NCI-H1092 treated with DMSO at 0.1 percent for 48 hours (cell line): ENCODE measurements at places on chromosomes 4 and X.

DNA sequence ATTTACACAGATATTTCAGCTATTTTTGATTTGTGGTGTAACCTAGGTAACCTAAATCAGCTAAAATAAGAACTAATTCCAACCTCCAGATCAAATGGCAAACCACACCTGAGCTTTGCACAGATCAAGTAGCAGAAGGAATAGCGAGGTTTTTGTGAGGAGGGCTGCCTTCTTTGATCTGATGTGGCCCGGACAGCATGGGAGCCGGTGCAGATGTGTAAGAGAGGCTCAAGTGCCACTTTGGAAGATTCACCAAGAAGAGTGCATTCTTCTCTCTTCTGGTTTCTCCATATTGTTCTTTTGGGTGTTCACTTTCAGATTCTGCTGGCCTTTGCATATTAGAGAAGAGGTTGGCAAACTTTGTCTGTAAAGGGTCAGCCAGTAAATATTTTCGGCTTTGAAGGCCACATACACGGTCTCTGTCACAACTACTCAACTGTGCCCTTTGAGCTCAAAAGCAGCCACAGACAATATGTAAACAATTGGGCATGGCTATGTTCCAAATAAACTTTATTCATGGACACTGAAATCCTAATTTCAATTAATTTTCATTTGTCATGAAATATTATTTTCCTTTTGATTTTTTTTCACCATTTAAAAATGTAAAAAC is 78.9 kb upstream of the FAM9C start:
- no peak for DNase-seq

GRCh38 chr4:130486841-130487240 is 1390.9 kb downstream of the C4orf33 start:
- no peak for DNase-seq

GRCh38 chr4:168677063-168677462 is 180.2 kb downstream of the PALLD start:
- peak; percentile 36 for DNase-seq

- DNase-seq, result no peak
Measured at GRCh38 chrX:149522916-149523315, 17.8 kb upstream of the IDS start.

DNA sequence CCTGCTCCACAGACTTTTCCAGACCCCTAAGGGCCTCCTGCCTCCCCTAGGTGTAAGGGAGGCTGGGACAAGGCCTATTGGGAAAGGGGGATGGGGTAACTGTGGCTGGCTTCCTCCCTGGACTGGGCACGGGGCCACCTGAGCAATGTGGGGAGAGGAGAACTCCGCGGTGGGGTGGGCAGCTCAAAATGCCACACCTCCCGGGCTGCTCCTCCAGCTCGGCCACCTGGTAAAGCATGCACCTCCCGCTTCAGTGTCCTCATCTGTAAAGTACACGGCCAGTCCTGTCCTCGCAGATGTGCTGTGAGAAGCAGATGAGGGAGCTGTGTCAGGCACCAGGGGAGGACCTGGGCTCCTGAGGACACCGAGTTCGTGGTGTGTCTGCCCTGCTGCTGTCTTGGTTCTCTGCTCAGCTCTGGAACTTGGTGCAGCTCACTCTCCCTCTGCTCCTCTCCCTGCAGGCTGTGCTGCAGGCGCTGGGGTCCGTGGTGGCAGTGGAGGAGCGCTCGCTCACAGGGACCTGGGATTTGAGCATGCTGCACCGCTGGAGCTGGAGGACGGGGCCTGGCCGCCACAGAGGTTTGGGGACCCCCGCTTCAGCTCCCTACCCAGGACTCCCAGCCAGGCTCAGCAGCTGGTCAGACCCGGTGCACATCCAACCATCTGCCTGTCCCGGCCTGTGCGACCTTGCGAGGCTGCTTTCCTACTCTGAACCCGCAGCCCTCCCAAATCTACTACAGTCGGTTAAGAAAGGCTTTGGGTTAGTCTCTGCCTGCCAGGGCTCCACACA is 20.8 kb upstream of the MRFAP1 start:
- DNase-seq, result no peak

DNA sequence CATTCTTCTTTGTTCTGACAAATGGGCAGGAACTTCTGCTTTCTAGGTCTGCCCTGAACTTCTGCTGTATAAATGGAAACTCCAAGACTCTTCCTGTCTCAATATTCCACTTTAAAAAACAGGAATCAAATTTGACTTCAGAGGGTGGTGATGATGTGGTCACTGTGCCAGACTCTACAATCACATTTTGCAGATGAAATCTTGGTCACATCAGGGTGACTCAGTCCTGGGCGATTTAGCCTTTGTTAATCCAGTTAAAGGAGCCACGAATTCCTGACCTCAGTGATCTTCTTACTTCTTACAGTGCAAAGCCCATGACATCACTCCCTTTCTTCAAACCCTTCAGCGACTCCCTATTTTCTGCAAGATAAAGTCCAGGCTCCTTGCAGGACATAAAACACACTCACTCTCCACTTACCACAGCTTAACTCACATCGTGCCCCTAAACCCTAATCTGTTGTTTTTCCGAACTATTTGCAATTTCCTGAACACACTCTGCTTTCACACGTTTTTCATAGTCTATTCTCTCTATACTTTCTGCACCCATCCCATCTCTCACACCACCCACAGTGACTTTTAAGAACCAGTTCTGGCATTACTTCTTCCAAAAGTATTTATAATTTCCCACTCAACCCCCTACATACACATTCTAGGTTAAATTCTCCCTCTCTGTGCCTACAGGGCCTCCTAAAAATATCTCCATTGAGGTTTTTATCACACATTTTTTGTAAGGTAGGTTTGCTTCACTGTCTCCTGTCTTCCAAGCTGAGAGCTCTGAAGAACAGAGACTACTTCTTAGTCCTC is 11.1 kb downstream of the GASK1B start:
- DNase-seq, result no peak

DNA sequence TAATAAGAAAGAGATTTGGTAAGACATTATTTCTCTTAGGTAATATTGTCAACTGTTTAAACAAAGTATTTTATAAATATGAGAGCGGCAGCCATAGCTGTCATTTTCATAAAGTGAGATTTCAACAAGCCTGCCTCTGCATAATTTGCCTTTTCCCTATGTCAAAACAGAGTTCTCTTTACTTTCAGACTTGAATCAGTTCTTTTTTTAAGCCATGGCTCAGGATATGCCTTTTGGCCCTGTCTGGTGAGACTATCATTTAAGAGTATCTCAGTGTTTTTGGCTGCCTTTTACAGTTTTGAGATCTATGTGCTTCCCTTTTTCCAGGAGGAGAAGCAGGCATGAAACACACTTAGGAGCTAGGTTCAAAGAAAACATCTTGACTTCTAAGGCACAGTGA is 7.5 kb upstream of the GUCY1A1 start:
- no peak for DNase-seq
